ENCODE measurements at places on chromosomes 7 and 10.

GRCh38 chr7:152925412-152926147 is 166.0 kb downstream of the ACTR3B start:
- DNase-seq, result peak; percentile 89

- no peak for DNase-seq
Observed at GRCh38 chr10:30978843-30979242, 52.8 kb downstream of the ZNF438 start.

DNA sequence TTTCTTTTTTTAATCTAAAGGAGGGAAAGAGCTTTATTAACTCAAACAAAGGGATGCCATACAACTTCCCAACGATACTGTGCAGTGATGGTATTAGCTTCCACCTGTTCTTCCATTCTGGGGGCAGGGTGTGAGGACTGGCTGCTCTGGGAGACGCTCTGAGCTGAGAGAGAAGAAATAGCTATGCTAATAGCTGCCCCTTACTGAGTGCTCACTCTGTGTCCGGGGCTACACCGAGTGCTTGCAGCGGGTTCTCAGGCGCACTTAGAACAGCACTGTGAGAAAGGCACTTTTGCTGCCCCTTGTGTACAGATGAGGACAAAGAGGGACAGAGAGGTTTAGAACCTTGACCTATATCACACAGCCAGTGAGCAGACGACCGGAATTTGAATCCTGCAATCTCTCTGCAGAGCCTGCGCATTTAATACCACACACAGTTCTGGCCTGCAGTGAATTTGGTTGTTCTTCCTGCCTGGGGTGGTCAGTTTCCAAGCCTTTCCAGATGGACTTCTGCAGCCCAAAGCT is 142.2 kb downstream of the PLPP4 start:
- DNase-seq, result no peak

- no peak for DNase-seq
Observed at GRCh38 chr10:75281974-75282373, 46.2 kb upstream of the COMTD1 start.

DNA sequence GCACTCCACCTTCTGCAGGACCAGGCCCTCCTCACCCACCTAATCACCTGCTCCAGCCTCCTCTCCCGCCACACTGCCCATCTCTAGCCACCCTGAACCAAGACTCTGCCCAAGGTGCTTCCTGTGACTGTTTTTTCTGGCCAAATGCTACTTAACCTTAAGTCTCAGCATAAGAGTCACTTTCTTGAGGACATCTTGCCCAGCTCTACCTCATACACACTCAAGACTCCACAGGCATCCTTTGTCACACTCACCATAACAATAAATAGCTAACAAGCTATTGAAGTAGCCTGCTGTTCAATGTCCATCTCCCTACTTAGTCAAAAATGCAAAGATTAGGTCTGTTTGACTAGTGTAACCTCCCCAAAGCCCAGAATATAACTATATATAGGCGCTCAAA is 455.4 kb upstream of the NFE2L3 start:
- no peak for DNase-seq

GRCh38 chr7:66880053-66880452 is 41.0 kb upstream of the TMEM248 start:
- no peak for DNase-seq

All from GM23338 (cell line).